GM23338 (cell line): ENCODE measurements at places on chromosomes 2 and 18.
A peak's percentile ranks its signal among the peaks of the same experiment; 100 is the strongest.

DNA sequence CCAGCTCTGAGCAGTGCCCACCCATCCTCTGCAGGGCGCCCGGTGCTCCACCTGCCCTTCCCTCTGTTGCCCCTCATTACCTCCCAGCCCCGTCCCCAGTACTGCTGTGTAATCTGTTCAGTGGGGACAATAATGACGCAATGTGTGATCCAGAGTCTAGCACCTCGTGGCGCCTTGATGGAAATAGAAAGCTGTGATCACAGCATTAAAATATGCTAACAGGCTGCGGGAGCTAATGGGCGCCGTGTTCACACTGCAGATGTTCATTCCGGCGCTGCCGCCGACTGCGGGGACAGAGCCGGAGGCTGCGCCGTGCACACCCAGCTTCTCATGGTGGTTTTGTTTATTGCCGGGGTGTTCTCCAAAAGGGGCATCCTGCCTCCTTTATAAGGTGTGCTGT lies 235.2 kb downstream of the LDLRAD4 start:
- DNase-seq = no peak

DNA sequence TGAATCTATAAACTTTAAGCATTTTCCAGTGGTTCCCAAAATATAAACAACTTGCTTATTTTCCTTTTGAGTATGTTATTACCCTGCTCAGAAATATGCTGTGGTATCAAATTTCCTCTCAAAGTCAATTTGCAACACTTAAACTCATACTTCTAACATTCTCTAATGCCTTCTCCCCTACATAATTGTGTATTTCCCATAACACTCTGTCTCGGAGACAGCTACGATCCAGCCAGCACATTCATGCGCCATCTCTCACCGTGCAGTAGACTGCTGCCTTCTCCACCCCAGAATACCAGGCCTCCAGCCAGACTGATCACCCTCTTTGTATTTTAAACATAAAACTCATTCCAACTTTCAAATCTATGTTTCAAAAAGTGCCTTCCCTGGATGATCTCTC lies 41.8 kb downstream of the TIMM21 start:
- DNase-seq = no peak

GRCh38 chr2:47072018-47072691 lies 83.0 kb downstream of the STPG4 start:
- peak; percentile 70 for DNase-seq

- DNase-seq = no peak
Observed at GRCh38 chr2:166491461-166491860, 2.6 kb downstream of the SCN7A start.

DNA sequence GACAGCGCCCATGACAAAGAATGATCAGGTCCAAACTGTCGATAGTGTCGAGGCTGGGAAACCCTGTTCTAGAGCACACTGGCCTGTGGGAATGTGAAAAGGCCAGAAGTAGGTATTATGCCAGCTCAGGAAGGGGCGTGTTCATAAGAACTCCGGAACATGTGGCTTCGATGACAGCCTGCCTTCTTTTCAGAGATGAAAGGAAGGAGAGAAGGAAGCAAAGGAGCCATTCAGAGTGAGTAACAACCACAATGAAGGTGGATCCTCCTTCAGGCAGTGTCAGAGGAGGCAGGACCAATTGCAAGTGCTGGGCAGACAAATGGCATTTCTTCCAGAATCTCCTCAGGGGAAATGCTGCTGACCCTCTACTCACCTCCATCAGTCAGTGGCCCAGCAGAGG lies 58.5 kb downstream of the NCKAP5 start:
- DNase-seq = no peak

GRCh38 chr18:79599441-79599931 lies 80.1 kb upstream of the CTDP1 start:
- DNase-seq = no peak

- DNase-seq = peak; percentile 52
Observed at GRCh38 chr2:55048508-55049042, 1.7 kb downstream of the RTN4 start.

DNA sequence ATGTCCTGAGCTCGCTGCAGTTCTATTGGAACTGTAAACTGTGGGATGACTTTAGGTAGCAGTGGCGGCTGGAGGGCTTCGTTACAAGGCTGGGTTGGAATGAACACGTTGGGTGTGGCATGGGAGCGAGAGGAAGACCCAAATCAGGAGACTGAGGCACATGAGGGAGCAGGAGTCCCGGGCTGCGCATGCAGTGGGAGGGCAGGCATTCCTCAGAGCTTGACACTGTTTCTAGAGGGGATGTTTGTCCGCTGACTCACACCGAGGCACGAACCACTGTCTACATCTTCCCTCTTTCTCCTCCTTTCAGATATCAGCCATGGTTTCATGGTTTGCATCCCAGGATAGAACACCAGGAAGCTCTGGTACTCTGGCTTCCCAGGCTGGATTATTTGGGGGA lies 40.6 kb upstream of the LAMA1 start:
- DNase-seq = no peak

- DNase-seq = no peak
Observed at GRCh38 chr2:62527478-62528210, 21.6 kb upstream of the TMEM17 start.

GRCh38 chr2:70907130-70908057 lies 28.3 kb upstream of the ATP6V1B1 start:
- peak; percentile 59 for DNase-seq

DNA sequence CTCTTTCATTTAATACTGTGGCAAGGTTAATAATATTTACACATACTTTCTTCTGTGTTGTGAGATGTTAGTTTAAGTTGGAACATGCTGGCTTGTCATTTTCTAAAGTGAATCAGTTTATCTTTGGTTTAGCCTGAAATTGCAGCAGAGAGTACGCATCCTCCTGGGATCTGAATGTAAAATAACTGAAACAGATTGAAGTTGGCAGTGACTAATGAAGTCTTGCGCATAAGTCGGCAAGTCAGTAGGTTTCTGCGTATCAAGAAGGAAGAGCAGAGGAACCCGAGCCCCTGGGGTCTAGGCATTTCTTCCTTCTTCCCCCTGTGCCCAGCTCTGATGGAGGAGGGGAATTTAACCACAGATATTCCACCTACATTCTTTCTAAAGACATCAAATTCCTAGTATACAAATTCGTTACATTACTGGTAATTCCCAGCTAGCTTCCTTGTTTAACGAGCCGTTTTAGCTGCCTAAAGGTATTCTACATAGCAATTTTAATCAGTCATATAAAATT lies 392.1 kb upstream of the RAB12 start:
- DNase-seq = peak; percentile 64

GRCh38 chr2:43009448-43009847 lies 217.0 kb downstream of the ZFP36L2 start:
- DNase-seq = no peak

- no peak for DNase-seq
Observed at GRCh38 chr2:220619525-220620220, 952.4 kb downstream of the EPHA4 start.

DNA sequence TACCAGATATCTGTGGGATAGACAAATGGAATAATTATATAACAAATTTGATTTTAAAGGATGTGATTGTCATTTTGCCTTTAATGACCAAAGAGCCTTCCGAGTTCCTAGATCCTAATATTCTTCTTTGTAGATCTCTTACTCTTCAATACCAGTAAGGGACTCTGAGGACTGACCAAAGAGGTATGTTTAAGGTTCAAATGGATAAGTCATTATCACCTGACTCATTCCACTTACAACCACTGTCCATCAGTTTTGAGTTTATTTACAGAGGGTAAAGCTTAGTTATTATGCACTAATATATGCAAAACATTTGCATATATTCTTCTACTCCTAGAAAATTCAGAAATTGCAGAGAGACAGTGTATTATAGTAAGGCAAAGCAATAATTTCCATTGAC lies 62.7 kb downstream of the CCDC148 start:
- DNase-seq = no peak

GRCh38 chr2:128396500-128396891 lies 77.8 kb upstream of the HS6ST1 start:
- peak; percentile 77 for DNase-seq

DNA sequence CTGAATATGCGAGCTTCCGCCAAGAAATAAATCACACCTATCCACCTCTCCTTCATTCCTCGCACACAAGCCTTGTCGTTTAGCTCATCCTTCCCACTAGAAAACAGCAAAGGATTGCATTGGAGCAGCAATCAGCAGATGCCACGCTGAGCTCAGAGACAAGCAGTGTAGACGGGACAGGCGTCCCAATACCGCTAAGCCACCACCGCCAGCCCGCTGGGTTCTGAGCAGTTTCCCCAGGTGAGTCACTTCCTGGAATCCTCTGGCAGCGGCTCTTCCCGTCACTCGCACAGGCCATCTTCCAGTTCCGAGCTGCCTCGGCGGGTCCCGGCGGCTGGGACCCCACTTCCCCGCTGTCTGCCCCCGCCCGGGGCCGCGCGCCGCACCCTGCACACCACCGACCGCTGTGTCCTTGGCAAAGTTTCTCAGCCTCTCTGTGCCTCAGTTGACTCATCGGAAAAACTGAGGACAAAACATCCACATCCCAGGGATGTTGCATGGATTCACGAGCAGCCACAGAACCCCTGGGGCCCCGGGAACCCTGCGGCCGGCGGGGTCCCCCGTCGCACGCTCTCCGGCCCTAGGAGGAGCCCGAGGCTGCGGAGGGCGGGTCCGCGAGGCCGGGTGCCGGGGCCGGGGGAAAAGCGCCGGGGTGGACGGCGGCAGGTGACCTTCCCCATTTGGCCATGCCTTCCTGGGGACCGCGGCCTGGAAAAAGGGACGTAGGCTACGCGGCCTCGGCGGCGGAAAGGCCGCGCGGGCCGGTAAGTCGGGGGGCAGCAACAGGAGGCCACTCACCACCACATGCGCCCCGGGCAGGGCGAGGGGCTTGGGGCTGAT lies 573 bp downstream of the KDSR start:
- peak; percentile 73 for DNase-seq

GRCh38 chr2:33796511-33796910 lies 197.4 kb upstream of the FAM98A start:
- DNase-seq = no peak

DNA sequence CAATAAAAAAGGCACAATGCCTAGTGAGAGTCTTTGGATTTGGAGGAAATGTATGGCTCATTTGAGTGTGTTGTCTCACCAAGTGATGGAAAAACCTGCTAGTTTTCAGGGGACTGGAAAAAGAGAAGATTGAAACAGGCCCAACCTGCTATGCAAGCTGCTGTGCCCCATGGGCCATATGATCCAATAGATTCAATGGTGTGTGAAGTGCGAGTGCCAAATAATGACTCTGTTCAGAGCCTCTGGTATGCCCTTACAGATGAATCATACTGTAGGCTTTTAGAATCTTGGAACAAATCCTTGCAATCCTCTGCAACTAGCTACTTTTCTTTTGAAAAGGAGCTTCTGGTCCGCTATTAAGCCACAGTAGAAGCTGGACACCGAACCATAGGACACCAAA lies 529.8 kb upstream of the CNTNAP5 start:
- no peak for DNase-seq

GRCh38 chr2:127065299-127065939 lies 41.5 kb downstream of the BIN1 start:
- no peak for DNase-seq

- DNase-seq = no peak
Observed at GRCh38 chr2:232530626-232531260, 4.8 kb downstream of the CHRND start.

GRCh38 chr2:1476617-1477195 lies 63.4 kb downstream of the TPO start:
- DNase-seq = no peak

DNA sequence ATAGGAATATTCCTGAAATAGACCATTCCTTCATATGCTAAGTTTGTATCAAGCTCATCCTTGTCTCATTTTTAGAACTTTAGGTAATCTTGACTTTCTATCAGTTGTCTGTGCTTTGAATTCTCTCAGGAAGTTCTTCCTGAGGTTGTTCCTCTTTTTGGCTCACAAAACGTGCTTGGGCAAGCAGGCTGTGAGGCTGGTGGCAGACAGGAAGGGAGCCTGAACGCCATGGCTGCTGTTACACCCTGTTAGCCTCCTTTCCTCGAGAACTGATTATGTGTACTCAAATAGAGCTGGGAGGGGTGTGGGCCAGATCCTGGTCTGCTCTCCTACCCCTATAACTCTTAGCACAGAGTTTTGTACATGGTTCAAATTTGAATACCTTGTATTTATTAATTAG lies 136.4 kb upstream of the CELF4 start:
- DNase-seq = no peak

DNA sequence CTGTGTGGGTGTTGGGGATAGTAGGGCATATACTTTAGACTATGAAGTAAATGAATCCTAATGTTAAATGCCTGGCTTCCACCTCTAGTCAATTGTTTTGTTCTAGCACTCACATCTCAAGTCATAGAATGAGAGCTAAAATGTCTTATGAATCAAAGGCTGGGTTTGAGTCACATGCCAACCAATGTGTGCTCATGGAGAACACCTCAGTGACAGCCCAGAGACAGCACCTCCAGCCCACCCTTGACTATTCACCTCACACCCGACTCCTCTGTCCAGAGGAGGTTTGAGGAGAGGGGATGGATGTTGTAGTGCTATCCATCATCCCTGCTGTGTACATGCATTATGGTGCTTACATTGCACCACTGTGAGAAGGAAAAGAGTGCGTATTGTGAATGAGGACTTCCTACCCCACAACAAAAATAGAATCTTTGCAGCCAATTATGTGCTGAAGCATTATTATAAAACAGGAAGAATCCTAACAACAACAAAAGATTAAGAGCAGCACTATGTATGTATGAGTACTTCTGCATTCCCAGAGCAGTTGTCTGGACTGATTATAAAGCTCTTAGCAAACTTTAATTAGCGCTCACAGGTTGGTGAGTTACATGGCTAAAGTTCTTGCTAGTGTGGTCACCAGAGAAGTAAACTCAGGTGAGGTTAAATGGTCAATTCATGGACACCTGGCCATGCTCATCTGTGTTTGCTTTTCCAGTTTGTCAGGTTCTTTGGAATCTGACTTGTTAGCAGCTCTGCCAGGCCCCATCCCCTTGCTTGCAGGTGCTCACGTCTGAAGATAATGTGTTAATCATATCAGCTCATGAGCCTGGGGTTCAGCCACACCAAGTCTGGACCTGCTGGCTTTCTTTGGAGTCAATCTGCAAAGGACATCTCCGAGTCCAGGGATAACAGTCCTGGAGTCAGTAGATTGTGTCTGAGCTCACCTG lies 55.3 kb upstream of the NABP1 start:
- no peak for DNase-seq

DNA sequence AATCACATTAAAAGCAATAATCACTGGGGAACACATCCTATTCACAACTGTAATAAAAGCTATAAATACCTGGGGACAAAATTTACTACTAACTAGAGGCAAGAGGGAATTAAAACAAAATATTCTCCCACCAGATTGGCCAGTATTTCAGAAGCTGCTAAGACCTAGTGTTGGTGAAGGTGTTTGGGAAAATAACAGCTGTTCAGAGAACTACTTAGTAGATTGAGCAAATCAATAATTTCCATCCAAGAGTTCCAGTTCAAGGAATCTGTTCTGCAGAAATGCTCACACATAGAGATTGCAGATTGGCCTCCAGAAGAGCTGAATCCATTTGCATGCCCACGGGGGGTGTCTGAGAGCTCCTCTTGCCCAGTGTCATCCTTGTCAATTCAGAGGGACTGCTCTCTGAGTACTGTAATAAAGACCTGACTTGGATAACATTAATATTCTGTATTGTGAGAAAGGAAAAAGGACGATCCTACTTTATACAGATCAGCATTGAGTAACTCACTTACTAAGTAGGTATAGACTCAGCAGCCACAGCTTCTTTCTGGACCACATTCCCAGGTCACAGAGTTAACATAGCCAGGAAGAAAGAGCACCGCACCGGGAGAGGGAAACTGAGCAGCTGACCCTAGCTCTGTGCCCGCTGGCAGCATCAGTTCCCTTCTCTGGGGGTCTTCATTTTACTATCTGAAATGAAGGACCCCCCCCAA lies 5.6 kb downstream of the TUBB6 start:
- DNase-seq = no peak

GRCh38 chr2:12168791-12169388 lies 422.5 kb downstream of the LPIN1 start:
- no peak for DNase-seq

- DNase-seq = no peak
Observed at GRCh38 chr2:121333834-121334558, 49.0 kb upstream of the TFCP2L1 start.
